ENCODE measurements at places on chromosomes 5 and 9. TPM values are rescaled to one million over a fixed set of nuclear protein-coding genes. Genes with fewer than 3 reads are reported as not detected.

Gene PGM5
- 94.9 TPM for total RNA-seq

Gene SLC22A4
- total RNA-seq: 1.6 TPM

Gene F2RL1
- 65.8 TPM for total RNA-seq

Gene ADAMTS6
- total RNA-seq: 2.2 TPM

Gene FBP2
- total RNA-seq: not detected

Gene SLC6A19
- not detected for total RNA-seq

Gene DND1
- 1.5 TPM for total RNA-seq

Gene BARHL1
- not detected for total RNA-seq

Gene SPATA31A3
- not detected for total RNA-seq

Gene TAF9
- 56.5 TPM for total RNA-seq

Gene ENTREP1
- total RNA-seq: 14.9 TPM

Gene GNAQ
- 36.3 TPM for total RNA-seq

DNA sequence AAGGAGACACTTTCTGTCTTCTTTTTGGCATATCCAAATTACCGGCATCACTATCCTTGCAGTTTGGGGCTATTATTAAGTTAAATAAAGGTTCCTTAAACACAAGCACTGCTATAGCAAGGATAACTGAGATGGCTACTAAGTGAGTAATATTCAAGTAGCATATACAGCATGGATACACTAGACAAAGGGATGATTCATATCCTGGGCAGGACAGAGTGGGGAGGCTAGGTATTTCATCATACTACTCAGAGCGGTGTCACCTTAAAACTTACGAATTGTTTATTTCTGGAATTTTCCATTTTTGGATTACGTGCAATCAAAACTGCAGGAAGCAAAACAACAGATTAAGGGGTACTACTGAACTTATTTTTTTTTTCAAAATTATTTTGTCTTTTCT is 54.1 kb downstream of the FER start:
- no peak for DNase-seq

GRCh38 chr5:35777358-35778087 is 79.2 kb upstream of the IL7R start:
- DNase-seq: peak; percentile 69

DNA sequence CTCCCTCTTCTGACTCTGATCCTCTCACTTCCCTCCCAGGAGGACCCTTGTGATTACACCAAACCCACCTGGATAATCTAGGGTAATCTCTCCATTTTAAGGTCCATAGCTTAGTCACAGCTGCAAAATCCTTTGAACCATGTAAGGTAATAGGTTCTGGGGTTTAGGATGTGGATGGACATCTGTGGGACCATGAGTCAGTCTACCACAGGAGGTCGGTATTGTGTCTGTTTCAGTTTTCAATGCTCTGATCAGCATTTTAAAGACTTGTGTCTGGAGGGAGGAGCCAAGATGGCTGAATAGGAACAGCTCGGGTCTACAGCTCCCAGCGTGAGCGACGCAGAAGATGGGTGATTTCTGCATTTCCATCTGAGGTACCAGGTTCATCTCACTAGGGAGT is 112.6 kb downstream of the CAVIN4 start:
- DNase-seq: no peak

- DNase-seq: no peak
These were observed 1.7 kb downstream of the DENND4C start for GRCh38 chr9:19231904-19232822.

DNA sequence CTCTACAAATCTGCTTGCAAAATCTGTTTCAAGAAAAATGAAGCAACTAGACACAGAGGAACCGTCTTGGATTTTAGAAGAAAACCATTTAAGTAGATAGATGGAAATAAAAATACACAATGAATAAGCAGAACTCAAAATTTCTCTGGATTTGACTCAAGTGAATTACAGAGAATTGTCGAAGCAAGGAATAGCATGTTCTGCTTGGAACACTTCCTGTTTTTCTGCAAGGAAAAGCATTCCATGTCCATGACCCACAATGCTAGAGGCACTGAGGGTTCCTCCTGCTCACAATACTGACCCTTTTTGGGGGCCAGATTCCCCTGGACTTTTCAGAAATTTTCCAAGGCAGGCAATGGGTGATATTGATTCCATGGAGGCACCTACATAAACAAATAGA is 29.8 kb downstream of the PRUNE2 start:
- DNase-seq: no peak

GRCh38 chr9:110160685-110161084 is 47.3 kb downstream of the C9orf152 start:
- DNase-seq: no peak

- no peak for DNase-seq
These were observed 97.4 kb upstream of the CLINT1 start for GRCh38 chr5:157956271-157956885.

GRCh38 chr5:6710070-6710469 is 3.2 kb upstream of the TENT4A start:
- no peak for DNase-seq

GRCh38 chr5:73985145-73985544 is 359.1 kb downstream of the ARHGEF28 start:
- no peak for DNase-seq

DNA sequence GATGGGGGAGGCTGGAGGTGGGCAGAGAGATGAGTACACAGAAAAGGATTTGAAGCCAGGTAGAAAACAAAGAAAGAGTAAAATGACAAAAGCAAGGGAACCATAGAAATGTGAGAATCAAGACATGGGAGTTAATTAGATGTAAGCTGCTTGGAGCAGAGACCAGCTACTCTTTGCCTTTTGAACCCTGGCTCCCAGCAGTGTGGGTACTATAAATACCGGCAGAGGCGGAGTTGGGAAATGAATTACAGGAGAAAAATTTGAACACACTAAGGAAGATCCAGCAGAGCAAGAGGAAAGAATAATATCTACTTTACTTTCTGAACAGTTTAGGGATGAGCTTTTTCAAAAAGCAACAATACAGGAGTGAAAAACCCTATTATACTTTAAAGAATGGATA is 36.5 kb downstream of the KIF24 start:
- DNase-seq: no peak

- no peak for DNase-seq
These were observed 149.3 kb upstream of the COL5A1 start for GRCh38 chr9:134492281-134492691.

DNA sequence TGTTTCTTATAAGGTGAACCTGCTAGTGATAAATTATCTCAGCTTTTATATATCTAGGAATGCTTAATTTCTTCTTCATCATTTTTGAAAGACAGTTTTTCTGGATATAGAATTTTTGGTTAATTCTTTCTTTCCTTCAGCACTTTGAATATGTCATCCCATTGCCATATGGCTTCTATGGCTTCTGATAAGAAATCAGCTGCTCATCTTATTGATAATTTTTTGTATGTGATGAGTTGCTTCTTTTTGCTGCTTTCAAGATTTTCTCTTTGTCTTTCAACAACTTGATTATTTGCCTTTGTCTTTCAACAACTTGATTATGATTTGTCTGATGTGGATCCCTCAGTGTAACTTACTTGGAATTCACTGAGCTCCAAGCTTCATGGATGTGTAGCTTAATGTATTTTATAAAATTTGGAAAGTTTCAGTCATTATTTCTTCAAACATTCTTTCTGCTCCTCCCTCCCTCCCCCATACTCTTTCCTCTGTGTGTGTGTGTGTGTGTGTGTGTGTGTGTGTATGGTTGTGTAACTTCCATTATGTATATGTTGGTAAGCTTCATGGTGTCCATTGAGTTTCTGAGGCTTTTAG is 243.9 kb downstream of the TLE1 start:
- no peak for DNase-seq

DNA sequence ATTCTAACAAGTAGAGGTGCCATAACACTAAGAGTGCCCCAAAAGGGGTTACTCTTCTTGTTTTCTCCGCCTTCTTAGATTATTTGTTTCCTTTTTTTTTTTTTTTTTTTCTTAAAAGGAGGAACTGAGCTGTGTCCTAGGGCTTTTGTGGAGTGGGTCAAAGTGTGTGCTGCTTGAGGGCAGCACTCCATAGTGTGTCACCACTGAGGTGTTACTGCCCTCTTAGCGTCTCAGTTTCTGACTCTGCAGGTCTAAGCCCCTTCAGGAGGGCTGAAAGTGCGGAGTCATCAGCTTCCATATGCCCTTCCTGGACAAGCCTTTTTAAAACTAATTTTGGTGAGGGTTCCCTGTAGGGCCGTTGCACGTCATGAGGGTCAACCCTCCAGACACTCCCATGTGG is 12.6 kb upstream of the NANS start:
- no peak for DNase-seq

- no peak for DNase-seq
These were observed 29.6 kb downstream of the ELOVL7 start for GRCh38 chr5:60814498-60814897.

GRCh38 chr5:54309276-54309675 is 1.1 kb downstream of the ARL15 start:
- no peak for DNase-seq

- DNase-seq: no peak
These were observed 173.1 kb upstream of the SLC12A2 start for GRCh38 chr5:127910307-127910956.

- no peak for DNase-seq
These were observed 193.7 kb downstream of the PIK3R1 start for GRCh38 chr5:68409259-68409658.

DNA sequence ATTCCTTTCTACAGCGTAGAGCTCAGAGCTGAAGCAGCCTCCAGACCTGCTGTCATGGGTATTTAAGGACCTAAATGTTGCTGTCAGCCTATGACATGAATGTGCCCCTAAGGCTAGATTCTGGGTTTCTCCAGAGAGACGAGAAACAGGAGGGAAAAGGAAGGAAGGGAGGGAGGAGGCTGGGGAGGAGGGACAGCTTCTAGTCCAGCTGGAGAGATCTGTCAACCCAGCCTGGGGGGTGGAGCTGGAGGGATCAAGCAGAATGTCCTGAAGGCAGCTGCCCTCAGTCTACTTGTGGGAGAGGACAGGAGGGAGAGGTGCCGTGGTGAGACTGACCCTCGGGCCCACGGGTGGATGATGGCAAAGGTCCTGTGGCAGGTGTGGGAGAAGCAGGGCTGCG is 1.1 kb upstream of the DBH start:
- DNase-seq: no peak

- no peak for DNase-seq
These were observed 144.5 kb downstream of the AOPEP start for GRCh38 chr9:94870793-94871558.

GRCh38 chr9:97280755-97281330 is 26.6 kb upstream of the CCDC180 start:
- no peak for DNase-seq

- DNase-seq: no peak
These were observed 27.7 kb upstream of the QSOX2 start for GRCh38 chr9:136273244-136273865.

- DNase-seq: no peak
These were observed 403.0 kb downstream of the ZNF608 start for GRCh38 chr5:124343451-124343867.

- peak; percentile 59 for DNase-seq
These were observed 47.6 kb downstream of the RGS3 start for GRCh38 chr9:113511047-113511521.

- no peak for DNase-seq
These were observed 85.5 kb upstream of the MARCHF11 start for GRCh38 chr5:16265141-16265540.

DNA sequence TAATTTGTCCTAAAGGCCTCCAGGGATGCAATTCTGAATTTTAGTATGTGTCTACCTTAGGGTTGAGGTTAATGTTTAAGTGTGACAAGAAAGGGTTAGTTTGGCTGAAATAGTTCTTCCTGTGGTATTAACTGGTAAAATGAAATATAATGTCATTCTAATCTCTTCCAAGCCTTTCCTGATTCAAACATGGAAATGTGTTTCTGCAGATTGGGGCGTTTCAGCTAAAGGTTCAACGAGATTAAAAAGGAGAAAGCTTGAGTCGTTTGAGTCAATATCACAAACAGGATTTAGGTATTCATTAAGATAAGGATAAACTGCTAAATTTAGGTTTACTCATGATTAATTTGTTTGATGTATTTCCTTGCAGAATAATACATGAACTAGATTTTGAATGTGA is 34.4 kb upstream of the ALDOB start:
- DNase-seq: no peak

GRCh38 chr9:100426189-100426529 is 784 bp upstream of the MSANTD3 start:
- DNase-seq: no peak

DNA sequence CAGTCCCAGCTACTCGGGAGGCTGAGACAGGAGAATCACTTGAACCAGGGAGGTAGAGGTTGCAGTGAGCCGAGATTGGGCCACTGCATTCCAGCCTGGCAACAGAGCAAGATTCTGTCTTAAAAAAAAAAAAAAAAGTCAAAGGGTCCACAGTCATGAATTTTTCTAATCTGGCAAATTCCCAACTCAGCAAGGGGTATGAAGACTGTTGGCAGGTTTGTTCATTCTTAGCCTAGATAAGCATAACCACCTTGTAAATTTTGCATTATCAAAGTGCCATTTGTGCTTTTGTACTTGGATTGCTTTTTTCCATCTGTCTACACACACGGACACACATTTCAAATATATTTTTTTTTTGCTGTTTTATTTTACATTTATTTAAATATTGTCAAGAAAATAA is 299.8 kb upstream of the NUDT12 start:
- no peak for DNase-seq

- no peak for DNase-seq
These were observed 33.6 kb upstream of the FBP1 start for GRCh38 chr9:94672811-94673487.

DNA sequence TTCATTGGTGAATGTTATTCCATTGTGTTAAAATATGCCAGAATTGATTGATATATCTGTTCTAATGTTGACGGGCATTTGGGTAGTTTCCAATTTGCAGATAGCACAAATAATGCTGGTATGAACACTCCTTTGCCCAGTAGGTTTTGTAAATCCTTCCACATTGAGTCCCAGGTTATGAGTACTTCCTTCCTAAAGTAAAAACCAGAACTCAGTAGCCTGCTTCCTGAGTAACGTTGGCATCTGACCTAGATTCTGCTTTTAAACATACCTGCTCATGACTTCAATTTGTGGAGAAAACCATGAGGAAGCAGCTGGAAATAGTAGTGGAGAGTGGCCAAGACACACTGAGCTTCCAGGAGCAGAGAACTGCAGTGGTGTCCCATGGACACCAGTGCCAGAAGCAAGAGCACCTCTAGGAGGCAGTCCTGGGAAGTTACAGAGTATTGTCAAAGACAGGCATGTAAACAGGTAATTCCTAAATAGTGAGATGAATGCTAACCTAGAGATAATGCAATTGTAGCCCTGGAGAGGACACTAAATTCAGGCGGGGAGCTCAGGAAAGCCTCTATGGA is 24.3 kb upstream of the RASGRF2 start:
- DNase-seq: no peak

DNA sequence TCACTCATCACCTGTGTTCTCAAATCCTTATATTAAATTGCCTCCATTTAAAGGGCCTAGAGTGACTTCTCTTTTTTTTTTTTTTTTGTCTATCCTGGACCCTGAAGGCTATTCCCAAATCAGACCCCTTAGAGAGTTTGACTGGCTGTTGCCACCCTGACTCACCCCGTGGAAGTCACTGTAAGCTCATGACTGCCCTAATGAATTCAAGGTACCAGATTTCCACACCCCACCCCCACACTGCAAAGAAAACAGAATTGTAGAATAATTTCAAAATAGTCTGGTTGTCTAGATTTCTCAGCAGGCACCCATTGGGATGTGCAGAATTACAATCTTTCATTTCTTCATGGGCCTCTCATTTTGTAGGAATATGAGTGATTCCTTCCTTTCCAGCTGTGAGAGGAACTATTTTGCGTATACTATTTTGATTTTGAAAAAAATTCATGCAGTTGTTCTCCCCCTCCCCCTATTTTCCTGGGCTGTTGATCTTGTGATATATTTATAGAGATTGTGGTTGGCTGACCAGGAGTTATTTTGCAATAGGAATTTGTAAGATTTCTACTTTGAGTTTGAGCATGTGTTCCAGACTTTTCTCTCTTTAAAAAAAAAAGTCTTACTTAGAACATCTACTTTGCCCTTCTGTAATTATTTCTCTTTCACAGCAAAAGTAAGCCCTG is 79.1 kb downstream of the ZNF618 start:
- DNase-seq: no peak
